Activated CD4-positive, alpha-beta T cell treated with anti-CD3 and anti-CD28 coated beads for 48 hours (primary cell): ENCODE measurements at places on chromosomes 6 and 20.

DNA sequence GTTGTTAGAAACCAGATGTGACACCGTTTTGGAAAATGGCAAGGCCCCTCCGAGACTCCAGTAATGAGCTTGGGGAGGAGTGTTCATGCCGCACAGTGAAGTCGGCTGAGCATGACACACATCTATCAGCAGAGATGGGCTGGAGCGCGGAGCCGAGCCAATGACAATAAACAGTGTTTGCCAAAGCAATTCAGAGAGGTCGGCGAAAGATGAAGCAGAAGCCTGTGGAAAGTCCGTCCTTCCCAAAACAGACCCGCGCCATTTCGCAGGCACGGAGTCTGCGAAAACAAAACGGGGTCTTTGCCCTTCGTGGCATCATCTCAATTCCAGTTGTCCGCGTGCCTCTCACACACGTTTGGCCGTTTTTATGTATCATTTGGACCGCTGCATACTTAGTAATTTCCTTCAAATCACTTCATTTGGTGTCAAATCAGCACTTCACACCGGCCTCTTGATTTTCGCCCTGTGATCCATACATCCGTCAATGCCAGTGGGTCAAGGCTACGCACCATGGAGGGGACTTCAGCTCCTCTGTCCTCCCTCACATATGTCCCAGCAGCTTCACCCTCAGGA is 71.3 kb downstream of the SULF2 start:
- no peak for DNase-seq

- DNase-seq, result no peak
These were observed 214.4 kb downstream of the EYA2 start for GRCh38 chr20:47108994-47109393.

- DNase-seq, result no peak
These were observed 373.4 kb upstream of the AGPAT4 start for GRCh38 chr6:161647234-161647633.

- DNase-seq, result no peak
These were observed 115.2 kb downstream of the CEBPB start for GRCh38 chr20:50305636-50306477.

- DNase-seq, result peak; percentile 80
These were observed 94.0 kb downstream of the SHLD1 start for GRCh38 chr20:5844063-5844681.

- DNase-seq, result peak; percentile 49
These were observed 268.8 kb downstream of the TMEM242 start for GRCh38 chr6:157054531-157054979.

GRCh38 chr20:8535403-8536261 is 403.6 kb downstream of the PLCB1 start:
- peak; percentile 5 for DNase-seq

- no peak for DNase-seq
These were observed 1.6 kb upstream of the ADIG start for GRCh38 chr20:38579219-38579910.
